NAMALWA (cell line): ENCODE measurements at places on chromosomes 2 and 18.

GRCh38 chr2:133139847-133140533, 428.3 kb downstream of the NCKAP5 start:
- no peak for DNase-seq

DNA sequence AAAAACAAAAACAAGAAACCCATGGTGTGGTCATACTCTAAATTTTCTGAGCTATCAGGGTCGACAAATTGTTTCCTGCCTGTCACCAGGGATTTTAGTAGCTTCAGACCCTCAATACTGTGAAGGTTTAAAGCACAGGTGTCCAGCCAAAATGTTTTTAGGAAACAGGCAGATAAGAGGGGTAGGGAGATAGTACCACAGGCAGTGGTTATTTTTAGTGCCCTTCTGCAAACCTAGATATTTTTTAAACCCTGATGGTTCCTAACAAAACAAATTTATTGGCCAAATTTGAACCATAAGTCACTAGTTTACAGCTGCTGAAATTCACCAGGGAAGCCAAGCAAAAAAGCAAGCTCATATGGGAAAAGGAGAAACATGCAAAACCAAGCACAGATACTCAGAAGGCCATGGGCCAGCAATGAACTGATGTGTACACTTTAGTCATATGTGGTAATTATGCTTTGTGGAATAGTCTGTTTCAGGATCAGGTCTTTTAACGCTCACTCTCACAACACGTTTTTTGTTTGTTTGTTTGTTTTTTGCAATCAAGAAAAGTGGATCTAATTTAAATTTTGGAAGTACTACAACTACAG, 156.8 kb upstream of the STK17B start:
- no peak for DNase-seq

DNA sequence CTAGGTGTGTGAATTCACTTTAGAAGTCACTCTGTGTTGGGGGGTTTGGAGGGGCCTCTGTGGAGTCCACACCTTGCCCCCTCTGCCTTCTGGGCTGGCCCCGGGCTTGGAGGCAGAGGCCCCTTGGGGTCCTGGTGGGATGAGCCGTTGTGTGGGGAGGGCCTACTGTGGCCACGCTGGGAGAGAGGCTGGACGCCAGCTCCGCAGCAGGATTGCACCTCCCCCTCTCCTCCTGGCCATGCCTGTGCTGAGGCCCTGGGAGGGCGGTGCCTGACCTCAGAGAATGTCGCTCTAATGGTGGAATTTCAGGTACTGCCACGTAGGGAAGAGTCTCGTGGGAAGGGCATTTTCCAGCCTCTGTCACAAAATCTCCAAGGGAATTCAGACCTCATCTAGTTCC, 237.0 kb downstream of the ATAD2B start:
- DNase-seq: no peak

DNA sequence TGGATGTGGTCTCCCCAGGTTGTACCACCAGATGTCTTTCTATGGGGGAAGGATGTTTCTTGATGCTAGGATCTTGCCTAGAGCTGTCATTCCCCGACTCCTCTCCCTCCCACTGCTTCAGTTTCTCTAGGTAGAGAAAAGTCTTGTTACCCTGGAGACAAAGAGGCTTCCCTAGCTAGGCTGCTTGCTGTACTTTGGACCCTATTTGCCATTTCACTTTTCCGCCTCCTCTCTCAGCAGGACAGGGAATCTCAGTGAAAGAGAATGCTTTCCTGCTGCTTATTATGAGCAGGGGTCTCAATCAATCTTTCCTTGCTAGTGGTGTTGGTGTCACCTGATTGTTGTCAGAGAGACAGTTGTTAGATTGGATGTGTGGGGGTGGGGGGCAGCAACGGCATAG, 818.8 kb upstream of the GYPC start:
- no peak for DNase-seq

GRCh38 chr2:129707800-129708199, 271.7 kb upstream of the RAB6C start:
- DNase-seq: no peak
